ENCODE measurements at places on chromosomes 5 and 9. TPM values are rescaled to one million over a fixed set of nuclear protein-coding genes. Genes with fewer than 3 reads are reported as not detected.

The IFNE gene
- total RNA-seq, result not detected

The FAM13B gene
- 33.7 TPM for total RNA-seq

The ALDH1A1 gene
- total RNA-seq, result 5.6 TPM

The FBN2 gene
- 16.8 TPM for total RNA-seq

The NXNL2 gene
- total RNA-seq, result not detected

The KLF9 gene
- 27.3 TPM for total RNA-seq

The FBLL1 gene
- 0.36 TPM for total RNA-seq

The PCA3 gene
- not detected for total RNA-seq

The SLC25A2 gene
- total RNA-seq, result 0.28 TPM

The ZNF354C gene
- total RNA-seq, result 3.5 TPM

The KLF4 gene
- 42.6 TPM for total RNA-seq

The SLC36A2 gene
- total RNA-seq, result 0.32 TPM

The ADAMTS6 gene
- 3.9 TPM for total RNA-seq

The IFNA10 gene
- total RNA-seq, result not detected

The NUTM2F gene
- not detected for total RNA-seq

The CDC25C gene
- total RNA-seq, result 0.38 TPM

The SARDH gene
- 0.28 TPM for total RNA-seq

The HTR4 gene
- total RNA-seq, result 1.1 TPM

The SPIN1 gene
- total RNA-seq, result 40.6 TPM

The FAM81B gene
- total RNA-seq, result 3.4 TPM

The SV2C gene
- not detected for total RNA-seq

The IFT74 gene
- total RNA-seq, result 10.9 TPM

The C5 gene
- 0.92 TPM for total RNA-seq

The NPM1 gene
- 462 TPM for total RNA-seq

The PCDHB9 gene
- 1.2 TPM for total RNA-seq

The PCDHGB2 gene
- total RNA-seq, result 12.0 TPM

The FCHO2 gene
- total RNA-seq, result 19.5 TPM

The C9 gene
- not detected for total RNA-seq

The GZMA gene
- total RNA-seq, result 0.73 TPM

The CD74 gene
- total RNA-seq, result 271 TPM

The MVB12B gene
- total RNA-seq, result 11.9 TPM

The SH2D3C gene
- 19.2 TPM for total RNA-seq

The SMIM33 gene
- total RNA-seq, result not detected

Data from heart right ventricle (tissue), 16 donors.